HFFc6 (cell line): ENCODE measurements at places on chromosomes 12 and 14. TPM values are rescaled to one million over a fixed set of nuclear protein-coding genes. Genes with fewer than 3 reads are reported as not detected.

The HOXC9 gene
- 0.19 to 0.85 TPM (median 0.26 TPM) in 3 replicates for total RNA-seq

The AEBP2 gene
- total RNA-seq = 36.8 to 42.1 TPM (median 39.6 TPM) in 3 replicates

The KRT75 gene
- total RNA-seq = not detected in 3 replicates

The KRT72 gene
- not detected in 3 replicates for total RNA-seq

The ADSS1 gene
- total RNA-seq = 2.8 and 3.4 TPM in 2 replicates

The TAS2R46 gene
- total RNA-seq = not detected in 2 replicates

The TSPAN11 gene
- total RNA-seq = 0.15 to 0.18 TPM in 2 of 3 replicates, not detected in the other

The SPATS2 gene
- 33.5 to 53.2 TPM (median 52.1 TPM) in 3 replicates for total RNA-seq

The TEX52 gene
- not detected in 3 replicates for total RNA-seq

The AQP2 gene
- total RNA-seq = not detected in 3 replicates

The STYK1 gene
- total RNA-seq = 1.5 to 2.0 TPM (median 1.5 TPM) in 3 replicates

The INSM2 gene
- total RNA-seq = not detected in 3 replicates

The LRRIQ1 gene
- total RNA-seq = 0.07 to 0.21 TPM in 2 of 3 replicates, not detected in the other

The WNT5B gene
- total RNA-seq = 192 to 273 TPM (median 231 TPM) in 3 replicates

The SAV1 gene
- 23.3 to 31.2 TPM (median 24.0 TPM) in 3 replicates for total RNA-seq

The MAP1LC3B2 gene
- 2.1 to 3.1 TPM (median 2.7 TPM) in 3 replicates for total RNA-seq

The KRT85 gene
- not detected in 3 replicates for total RNA-seq

The PROX2 gene
- total RNA-seq = not detected in 3 replicates

The FSCB gene
- total RNA-seq = not detected in 3 replicates

The SLC25A21 gene
- 0.41 to 1.1 TPM (median 0.58 TPM) in 3 replicates for total RNA-seq

The SLC5A8 gene
- not detected in 3 replicates for total RNA-seq

The EML5 gene
- 7.4 and 14.5 TPM in 2 replicates for total RNA-seq

The SEC23A gene
- total RNA-seq = 200 to 242 TPM (median 201 TPM) in 3 replicates

The TSPAN19 gene
- total RNA-seq = not detected in 3 replicates

The FAM186B gene
- total RNA-seq = 0.22 to 0.29 TPM (median 0.27 TPM) in 3 replicates

The PSMB5 gene
- 239 to 264 TPM (median 249 TPM) in 3 replicates for total RNA-seq

The OTOGL gene
- total RNA-seq = 0.12 to 0.26 TPM (median 0.14 TPM) in 3 replicates
